Activated CD4-positive, alpha-beta T cell treated with anti-CD3 and anti-CD28 coated beads for 36 hours (primary cell): ENCODE measurements at places on chromosomes 2 and 18. TPM values are rescaled to one million over a fixed set of nuclear protein-coding genes. Genes with fewer than 3 reads are reported as not detected.
A peak's percentile ranks its signal among the peaks of the same experiment; 100 is the strongest.

DNA sequence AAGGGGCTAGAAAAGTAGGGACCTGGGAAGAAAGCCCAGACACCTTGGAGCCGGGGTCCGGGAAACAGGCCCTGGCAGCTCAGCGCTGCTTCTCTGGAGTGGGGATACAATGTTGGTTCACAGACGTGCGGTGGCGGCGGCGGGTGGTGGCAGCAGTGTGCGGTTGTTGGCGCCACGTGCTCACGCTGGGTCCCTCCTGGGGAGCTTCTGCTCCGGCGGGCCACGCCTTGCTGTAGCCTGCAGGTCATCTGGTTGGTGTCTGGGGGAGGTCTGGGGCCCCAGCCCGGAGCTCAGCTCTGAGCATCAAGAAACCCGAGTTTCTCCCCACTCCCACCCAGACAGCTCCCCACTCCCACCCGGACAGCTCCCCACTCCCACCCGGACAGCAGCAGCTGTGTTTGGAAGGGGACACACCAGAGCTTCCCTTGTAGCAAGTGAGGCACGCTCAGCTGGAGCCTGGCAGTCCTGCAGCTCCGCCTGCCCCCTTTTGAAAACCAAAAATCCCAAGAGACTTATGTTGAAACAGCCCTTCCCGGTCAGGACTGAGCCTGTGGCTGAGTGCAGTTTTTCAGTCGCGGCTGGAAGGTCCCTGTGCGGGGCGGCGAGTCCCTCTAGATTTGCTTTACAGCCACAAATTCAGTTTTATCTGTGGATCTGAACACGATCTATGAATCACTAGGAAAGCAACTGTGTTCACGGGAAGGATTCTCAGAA, 46.9 kb downstream of the NFATC1 start:
- DNase-seq = no peak
- H3K4me1 ChIP-seq = peaks cover 49% of the 10 kb centered on the region
- H3K27ac ChIP-seq = peak overlapping the region; percentile 25
- H3K36me3 ChIP-seq = peaks cover 60% of the 10 kb centered on the region
- no peaks in the 10 kb centered on the region for H3K27me3 ChIP-seq

GRCh38 chr2:157442636-157443035, 1.3 kb downstream of the CYTIP start:
- no peaks in the 10 kb centered on the region for H3K27me3 ChIP-seq
- H3K4me3 ChIP-seq = peak overlapping the region; percentile 93
- H3K4me1 ChIP-seq = peaks cover 28% of the 10 kb centered on the region
- peak overlapping the region; percentile 95 for H3K27ac ChIP-seq

- DNase-seq = peak; percentile 77
- peaks cover 3% of the 10 kb centered on the region for H3K4me1 ChIP-seq
- peaks cover 27% of the 10 kb centered on the region for H3K27me3 ChIP-seq
- H3K27ac ChIP-seq = no peak overlapping the region
- no peaks in the 10 kb centered on the region for H3K36me3 ChIP-seq
- H3K4me3 ChIP-seq = no peak overlapping the region
These were observed 27.6 kb downstream of the CELF4 start for GRCh38 chr18:37537868-37538525.

Gene ANKRD62
- not detected for total RNA-seq
